ENCODE measurements at places on chromosomes 5 and 9. TPM values are rescaled to one million over a fixed set of nuclear protein-coding genes. Genes with fewer than 3 reads are reported as not detected.

IGFBPL1 gene
- not detected for total RNA-seq

PCDHGB6 gene
- not detected for total RNA-seq

GRCh38 chr5:138503487-138504270 is 38.4 kb downstream of the EGR1 start:
- H3K36me3 ChIP-seq, result peaks cover 18% of the 10 kb centered on the region
- H3K27ac ChIP-seq, result no peak overlapping the region
- no peaks in the 10 kb centered on the region for H3K4me1 ChIP-seq
- H3K27me3 ChIP-seq, result no peaks in the 10 kb centered on the region
- peak; percentile 12 for DNase-seq

- H3K4me3 ChIP-seq, result no peak overlapping the region
- no peak for DNase-seq
These were observed 166.4 kb downstream of the CDH6 start for GRCh38 chr5:31359839-31360238.

SH3GL2 gene
- not detected for total RNA-seq

- H3K36me3 ChIP-seq, result peaks cover 94% of the 10 kb centered on the region
- no peak overlapping the region for H3K4me3 ChIP-seq
- no peak for DNase-seq
- H3K27ac ChIP-seq, result no peak overlapping the region
- no peaks in the 10 kb centered on the region for H3K27me3 ChIP-seq
- no peaks in the 10 kb centered on the region for H3K4me1 ChIP-seq
These were observed 24.6 kb downstream of the SECISBP2 start for GRCh38 chr9:89342948-89343347.

- no peak for DNase-seq
- no peak overlapping the region for H3K4me3 ChIP-seq
- H3K27ac ChIP-seq, result no peak overlapping the region
- no peaks in the 10 kb centered on the region for H3K36me3 ChIP-seq
- H3K27me3 ChIP-seq, result no peaks in the 10 kb centered on the region
These were observed 20.8 kb downstream of the ZNF366 start for GRCh38 chr5:72486371-72486770.

QRFP gene
- total RNA-seq, result not detected

DNA sequence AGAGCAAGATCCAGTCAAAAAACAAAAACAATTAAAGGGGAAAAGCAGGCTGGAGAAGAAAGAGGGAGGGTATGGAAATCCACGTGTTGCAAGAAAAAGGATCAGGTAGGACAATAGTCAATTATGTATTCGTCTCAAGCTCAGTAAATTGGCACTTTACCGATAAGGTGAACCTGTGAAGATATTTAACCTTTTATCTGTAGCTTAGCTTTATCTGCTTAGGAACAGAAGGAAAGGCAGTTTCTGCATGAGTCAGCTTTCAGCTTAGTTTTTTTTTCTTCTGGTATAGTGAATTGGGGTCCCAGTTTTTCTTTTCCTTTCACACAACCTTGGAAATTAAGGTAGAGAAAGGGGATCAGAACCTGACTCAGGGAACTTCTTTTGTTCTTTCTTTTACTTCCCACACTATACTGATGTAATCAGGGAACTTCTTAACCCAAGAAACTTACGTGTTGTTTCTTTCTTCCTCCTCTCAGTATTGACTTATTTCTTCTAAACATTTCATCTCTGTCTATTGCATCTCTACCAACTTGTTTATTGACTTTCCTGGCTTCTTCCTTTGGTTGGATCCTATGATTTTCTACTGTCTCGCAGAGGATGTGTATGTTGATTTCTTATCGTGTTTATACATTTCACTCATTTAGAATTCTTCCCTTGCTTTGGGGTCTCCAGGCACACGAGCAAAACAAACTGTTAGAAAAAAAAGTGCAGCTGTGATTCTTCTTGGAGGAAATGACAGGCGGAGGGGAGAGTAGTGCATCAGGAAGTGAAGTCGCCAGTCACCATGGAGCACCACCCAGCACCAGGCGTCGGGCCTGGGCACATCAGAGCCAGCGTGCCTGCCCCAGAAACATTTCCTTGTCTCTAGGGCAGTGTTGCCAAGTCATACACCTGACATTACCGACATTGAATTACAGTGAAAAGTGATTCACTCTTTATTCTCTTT is 123.0 kb upstream of the LHFPL2 start:
- no peak for DNase-seq
- H3K27me3 ChIP-seq, result no peaks in the 10 kb centered on the region
- no peaks in the 10 kb centered on the region for H3K36me3 ChIP-seq
- no peak overlapping the region for H3K27ac ChIP-seq
- H3K4me1 ChIP-seq, result no peaks in the 10 kb centered on the region

SH3TC2 gene
- total RNA-seq, result 0.69 TPM

- H3K36me3 ChIP-seq, result peaks cover 2% of the 10 kb centered on the region
- no peak for DNase-seq
- no peaks in the 10 kb centered on the region for H3K27me3 ChIP-seq
- peaks cover 15% of the 10 kb centered on the region for H3K4me1 ChIP-seq
- H3K27ac ChIP-seq, result no peak overlapping the region
These were observed 4.2 kb downstream of the TOR2A start for GRCh38 chr9:127730799-127731410.

- DNase-seq, result no peak
- H3K27ac ChIP-seq, result no peak overlapping the region
- no peak overlapping the region for H3K4me3 ChIP-seq
- H3K36me3 ChIP-seq, result no peaks in the 10 kb centered on the region
These were observed 98.0 kb downstream of the RASGRF2 start for GRCh38 chr5:81058121-81058520.

PTGR1 gene
- not detected for total RNA-seq

DNA sequence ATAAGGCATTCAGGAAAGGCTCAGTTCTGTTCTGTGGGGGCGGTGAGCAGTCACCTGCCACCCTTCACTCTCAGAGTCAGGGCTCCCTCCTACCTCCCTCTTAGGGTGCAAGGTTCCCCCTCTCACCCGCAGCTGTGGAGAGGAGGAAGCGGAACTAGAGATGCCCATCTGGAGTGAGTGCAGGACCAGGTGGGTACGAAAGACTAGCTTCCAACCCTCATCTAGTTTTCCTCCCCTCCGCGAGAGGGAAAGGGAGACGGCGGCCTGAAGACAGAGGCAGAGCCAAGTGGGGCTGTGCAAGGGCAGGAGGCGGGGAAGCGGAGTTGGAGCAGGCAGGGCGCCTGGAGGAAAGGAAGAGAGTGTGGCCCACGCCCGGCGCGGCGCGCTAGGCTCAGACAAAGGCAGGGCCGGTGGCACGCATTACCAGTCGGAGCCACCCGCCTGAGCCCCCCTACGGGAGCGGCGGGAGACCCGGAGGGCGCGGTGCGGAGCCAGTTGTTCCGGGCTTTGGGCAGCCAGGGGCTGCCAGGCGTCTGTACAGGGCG is 7.3 kb downstream of the PRR7 start:
- H3K4me3 ChIP-seq, result no peak overlapping the region
- no peaks in the 10 kb centered on the region for H3K27me3 ChIP-seq
- no peak for DNase-seq
- H3K4me1 ChIP-seq, result peaks cover 34% of the 10 kb centered on the region
- H3K36me3 ChIP-seq, result no peaks in the 10 kb centered on the region
- peak overlapping the region; percentile 98 for H3K27ac ChIP-seq

GRCh38 chr5:53087621-53088121 is 21.9 kb downstream of the MOCS2 start:
- peaks cover 2% of the 10 kb centered on the region for H3K27me3 ChIP-seq
- no peak overlapping the region for H3K4me3 ChIP-seq
- no peak for DNase-seq
- H3K27ac ChIP-seq, result no peak overlapping the region
- no peaks in the 10 kb centered on the region for H3K36me3 ChIP-seq

DNA sequence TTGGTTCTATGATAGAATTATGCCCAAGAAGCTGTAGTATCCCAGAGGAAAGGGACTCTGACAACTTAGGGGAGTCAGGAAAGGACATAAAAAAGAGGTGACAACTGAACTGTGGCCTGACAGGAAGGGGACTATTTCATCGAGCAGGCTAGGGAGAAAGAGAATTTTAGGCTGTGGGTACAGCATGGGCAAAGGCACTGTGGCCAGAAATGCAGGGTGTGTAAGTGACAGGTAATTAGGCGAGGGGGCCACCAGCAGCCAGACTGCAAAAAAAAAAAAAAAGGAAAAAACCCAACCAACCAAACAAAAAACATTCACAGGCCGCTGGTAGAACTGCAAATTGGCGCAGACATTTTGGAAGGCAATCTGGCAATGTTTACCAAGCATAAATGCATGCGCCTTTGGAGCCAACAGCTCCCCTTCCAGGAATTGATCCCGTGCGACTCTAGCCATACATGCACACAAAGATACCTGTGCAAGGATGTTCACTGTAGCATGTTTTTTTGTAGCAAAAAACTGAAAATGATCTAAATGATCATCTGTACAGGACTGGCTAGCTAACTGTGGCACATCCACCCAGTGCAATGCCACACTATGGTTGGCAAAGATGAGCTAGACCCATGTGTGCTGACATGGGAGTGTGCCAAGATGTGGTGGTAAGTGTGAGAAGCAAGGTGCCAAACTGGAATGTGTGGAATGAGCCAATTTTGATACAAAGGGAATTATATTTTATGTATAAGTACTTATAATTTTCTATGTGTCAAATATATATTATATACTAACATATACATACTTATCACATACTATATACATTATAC is 1.1 kb downstream of the EIF4E1B start:
- no peak overlapping the region for H3K4me3 ChIP-seq
- no peak overlapping the region for H3K27ac ChIP-seq
- H3K27me3 ChIP-seq, result peaks cover 40% of the 10 kb centered on the region
- H3K36me3 ChIP-seq, result no peaks in the 10 kb centered on the region
- no peak for DNase-seq

DELE1 gene
- total RNA-seq, result 88.7 TPM

SPINK6 gene
- total RNA-seq, result not detected

DNA sequence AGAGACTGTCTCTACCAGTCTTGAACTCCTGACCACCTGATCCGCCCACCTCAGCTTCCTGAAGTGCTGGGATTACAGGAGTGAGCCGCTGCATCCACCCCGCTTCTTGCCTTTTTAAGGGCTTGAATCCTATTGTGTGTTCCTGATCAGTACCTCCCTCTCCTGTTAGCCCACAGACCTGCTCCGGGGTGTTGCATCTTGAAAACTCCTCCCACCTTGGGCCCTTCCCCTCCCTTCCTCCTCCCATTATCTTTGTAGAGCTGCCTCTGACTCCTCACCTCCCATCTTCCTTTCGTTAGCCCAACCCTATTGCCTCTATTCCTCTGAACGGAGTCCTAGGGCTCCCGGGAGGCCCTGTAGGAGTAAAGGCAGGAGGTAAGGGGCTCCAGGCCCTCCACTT is 48.5 kb upstream of the NEK6 start:
- no peak for DNase-seq
- no peak overlapping the region for H3K27ac ChIP-seq
- H3K36me3 ChIP-seq, result no peaks in the 10 kb centered on the region
- no peaks in the 10 kb centered on the region for H3K27me3 ChIP-seq
- no peak overlapping the region for H3K4me3 ChIP-seq
- H3K4me1 ChIP-seq, result peaks cover 13% of the 10 kb centered on the region

DNA sequence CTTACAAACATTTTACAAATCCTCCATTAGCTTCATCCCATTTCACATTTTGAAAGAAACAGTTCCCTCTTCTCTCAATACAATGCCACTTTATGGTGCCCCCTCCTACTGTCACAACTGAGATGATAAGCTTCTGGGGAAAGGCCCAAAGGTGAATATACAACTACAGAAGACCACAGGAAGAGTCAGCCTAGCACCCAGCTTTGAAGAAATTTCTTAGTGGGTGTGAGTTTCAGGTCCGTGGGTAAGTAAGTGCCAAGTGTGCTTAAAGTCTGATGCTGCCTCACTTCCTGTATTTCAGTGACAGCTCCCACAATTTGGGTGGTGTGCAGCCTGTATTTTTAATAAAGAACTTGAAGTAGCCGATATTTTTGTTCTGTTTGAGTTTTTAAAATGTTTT is 68.1 kb downstream of the ARHGEF28 start:
- no peak overlapping the region for H3K4me3 ChIP-seq
- H3K27ac ChIP-seq, result no peak overlapping the region
- DNase-seq, result no peak
- no peaks in the 10 kb centered on the region for H3K27me3 ChIP-seq

SMAD5 gene
- total RNA-seq, result 5.5 TPM

PDE8B gene
- not detected for total RNA-seq

- H3K27ac ChIP-seq, result no peak overlapping the region
- no peaks in the 10 kb centered on the region for H3K27me3 ChIP-seq
- H3K36me3 ChIP-seq, result no peaks in the 10 kb centered on the region
- DNase-seq, result peak; percentile 44
- no peak overlapping the region for H3K4me3 ChIP-seq
These were observed 77.9 kb downstream of the AK8 start for GRCh38 chr9:132800038-132800648.

DNA sequence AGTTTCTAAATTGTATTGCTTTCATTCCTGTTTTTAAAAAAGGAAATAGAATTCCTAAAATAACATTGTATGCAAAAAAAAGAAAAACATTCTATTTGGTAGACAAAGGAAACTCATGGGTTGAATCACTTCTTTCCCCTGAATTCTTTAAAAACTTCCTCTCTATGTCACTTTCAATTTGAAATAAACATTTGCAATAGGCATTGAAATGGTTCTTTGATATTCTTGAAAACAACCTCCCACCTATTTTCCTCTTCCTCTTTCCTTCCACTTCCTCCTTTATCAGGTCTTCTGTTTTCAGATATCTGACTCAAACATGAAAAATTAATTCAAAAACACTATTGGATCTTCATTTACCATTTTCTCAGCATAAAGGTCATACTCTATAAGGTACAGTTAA is 442.0 kb upstream of the MEF2C start:
- H3K27me3 ChIP-seq, result no peaks in the 10 kb centered on the region
- H3K4me3 ChIP-seq, result no peak overlapping the region
- no peaks in the 10 kb centered on the region for H3K4me1 ChIP-seq

- H3K4me1 ChIP-seq, result no peaks in the 10 kb centered on the region
- H3K27ac ChIP-seq, result no peak overlapping the region
- no peak overlapping the region for H3K4me3 ChIP-seq
- H3K27me3 ChIP-seq, result no peaks in the 10 kb centered on the region
- no peaks in the 10 kb centered on the region for H3K36me3 ChIP-seq
These were observed 195.5 kb upstream of the C9orf72 start for GRCh38 chr9:27768781-27769180.

DNA sequence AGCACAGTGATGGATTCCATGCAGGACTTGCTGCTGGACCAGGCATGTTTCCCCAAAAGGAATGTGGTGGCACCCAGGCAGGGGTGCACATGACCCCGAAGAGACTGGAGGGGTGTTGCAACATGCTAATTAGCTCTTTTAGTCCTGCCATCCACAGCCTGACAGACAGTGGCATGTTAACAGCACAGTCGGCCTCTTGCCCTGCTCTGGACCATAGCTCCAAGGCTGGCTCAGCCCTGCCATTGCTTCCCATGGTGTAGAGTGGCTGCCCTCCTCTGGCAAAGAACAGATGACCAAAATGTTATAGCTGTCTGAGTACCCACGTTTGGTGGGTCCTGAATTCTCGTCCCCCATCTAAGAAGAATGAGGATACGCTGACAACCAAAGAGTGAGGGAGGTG is 736.4 kb upstream of the PTPRD start:
- no peak overlapping the region for H3K27ac ChIP-seq
- no peak for DNase-seq
- no peak overlapping the region for H3K4me3 ChIP-seq
- H3K27me3 ChIP-seq, result no peaks in the 10 kb centered on the region
- H3K4me1 ChIP-seq, result no peaks in the 10 kb centered on the region

ST8SIA4 gene
- total RNA-seq, result 55.2 TPM

CNTFR gene
- not detected for total RNA-seq

KLHL9 gene
- total RNA-seq, result 13.4 TPM

- no peaks in the 10 kb centered on the region for H3K36me3 ChIP-seq
- DNase-seq, result no peak
- H3K27me3 ChIP-seq, result no peaks in the 10 kb centered on the region
These were observed 335.3 kb upstream of the ACTBL2 start for GRCh38 chr5:57817924-57818323.
